ENCODE measurements at places on chromosomes 2 and 18. TPM values are rescaled to one million over a fixed set of nuclear protein-coding genes. Genes with fewer than 3 reads are reported as not detected.

GRCh38 chr2:45154606-45155155 is 145.4 kb upstream of the SIX2 start:
- no peak for DNase-seq

- no peak for DNase-seq
These were observed 18.2 kb downstream of the CYBRD1 start for GRCh38 chr2:171540437-171540836.

TEX44 gene
- not detected for total RNA-seq

DNA sequence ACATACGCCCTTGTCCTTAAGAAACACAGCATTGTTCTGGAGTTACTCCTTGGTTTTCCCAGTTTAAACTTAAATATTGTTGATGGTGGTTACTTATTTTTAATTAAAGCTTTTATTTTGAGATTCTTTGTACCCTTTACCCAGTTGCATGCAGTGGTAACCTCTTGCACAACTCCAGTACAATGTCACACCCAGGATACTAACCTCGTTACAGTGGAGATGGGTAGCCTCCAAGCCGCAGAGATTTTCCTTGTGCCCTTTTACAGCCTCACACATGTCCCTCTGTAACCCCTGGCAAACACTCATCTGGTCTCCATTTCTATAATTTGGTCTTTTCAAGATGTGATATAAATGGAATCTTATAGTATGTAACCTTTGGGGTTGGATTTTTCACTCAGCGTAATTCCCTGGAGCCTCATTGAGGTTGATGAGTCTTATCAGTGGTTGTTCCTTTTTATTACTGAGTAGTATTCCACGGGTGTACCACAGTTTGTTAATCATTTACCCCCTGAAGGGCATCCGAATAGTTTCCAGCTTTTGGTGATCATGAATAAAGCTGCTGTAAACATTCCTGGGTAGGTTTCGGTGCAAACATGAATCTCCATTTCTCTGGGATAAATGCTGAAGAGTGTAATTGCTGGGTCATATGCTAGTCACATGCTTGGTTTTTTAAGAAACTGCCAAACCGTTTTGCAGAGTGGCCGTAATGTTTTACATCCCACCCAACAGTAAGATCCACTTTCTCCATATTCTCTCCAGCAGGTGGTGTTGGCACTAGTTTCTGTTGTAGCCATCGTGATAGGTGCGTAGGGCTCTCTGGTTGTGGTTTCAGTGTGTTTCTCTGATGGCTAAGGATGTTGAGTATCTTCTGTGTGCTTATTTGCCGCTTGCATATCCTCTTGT is 68.6 kb downstream of the DGKD start:
- DNase-seq, result no peak

DNA sequence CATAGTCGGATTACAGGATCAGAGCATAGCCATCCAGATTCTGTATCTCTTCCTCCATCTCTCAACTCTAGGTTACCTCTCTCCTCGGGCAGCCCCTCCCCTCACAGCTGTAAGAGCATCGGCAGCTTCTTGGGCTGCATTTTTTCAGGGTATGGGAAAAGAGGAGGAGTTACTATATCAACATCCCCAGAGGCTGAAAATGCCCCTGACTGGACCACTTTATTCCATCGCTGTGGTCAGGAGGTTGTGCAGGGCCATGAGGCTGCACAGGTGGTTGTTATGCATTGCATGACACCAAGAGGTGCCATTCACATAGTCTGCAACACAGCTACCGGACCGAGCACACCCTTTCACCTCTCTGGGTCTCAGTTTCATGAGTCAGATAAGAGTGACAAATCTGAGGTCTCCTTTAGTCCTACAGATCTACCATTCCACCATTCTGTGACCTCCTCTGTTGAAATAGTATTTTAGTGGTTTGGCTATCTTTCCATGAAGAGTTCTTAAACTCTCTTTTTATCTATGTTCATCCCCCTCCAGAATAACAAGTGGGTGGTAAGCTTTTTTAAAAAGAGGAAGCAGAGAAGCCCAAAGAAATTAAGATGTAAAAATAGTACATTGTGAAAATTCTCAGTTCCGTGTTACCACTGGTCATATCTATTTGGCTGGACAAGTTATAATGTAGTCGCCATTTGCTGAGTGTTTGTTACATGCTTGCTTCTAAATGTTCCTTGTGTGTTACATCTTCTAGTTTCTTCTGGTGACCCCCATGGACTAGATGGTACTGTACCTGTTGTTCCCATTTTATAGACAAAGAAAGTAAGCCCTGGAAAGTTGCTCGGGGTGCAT is 56.6 kb upstream of the SLC1A4 start:
- DNase-seq, result no peak

- no peak for DNase-seq
These were observed 15.0 kb downstream of the COX7A2L start for GRCh38 chr2:42345986-42346385.

DNA sequence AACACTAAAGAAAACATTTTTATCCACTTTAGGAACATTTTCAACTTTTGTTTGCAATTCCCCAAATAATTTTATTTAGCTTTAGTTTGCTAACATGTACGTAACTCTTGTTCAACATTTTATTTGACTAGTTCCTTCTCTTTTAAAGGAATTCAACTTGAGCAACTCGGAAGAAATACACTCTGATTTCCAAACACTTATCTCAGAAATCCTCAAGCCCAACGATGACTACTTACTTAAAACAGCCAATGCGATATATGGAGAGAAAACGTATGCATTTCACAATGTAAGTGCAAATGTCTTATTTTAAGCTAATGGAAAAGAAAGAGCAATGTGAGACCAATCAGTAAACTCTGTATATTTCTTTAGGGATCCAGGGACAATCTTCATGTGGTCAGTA is 10.1 kb downstream of the SERPINB10 start:
- DNase-seq, result no peak

DNA sequence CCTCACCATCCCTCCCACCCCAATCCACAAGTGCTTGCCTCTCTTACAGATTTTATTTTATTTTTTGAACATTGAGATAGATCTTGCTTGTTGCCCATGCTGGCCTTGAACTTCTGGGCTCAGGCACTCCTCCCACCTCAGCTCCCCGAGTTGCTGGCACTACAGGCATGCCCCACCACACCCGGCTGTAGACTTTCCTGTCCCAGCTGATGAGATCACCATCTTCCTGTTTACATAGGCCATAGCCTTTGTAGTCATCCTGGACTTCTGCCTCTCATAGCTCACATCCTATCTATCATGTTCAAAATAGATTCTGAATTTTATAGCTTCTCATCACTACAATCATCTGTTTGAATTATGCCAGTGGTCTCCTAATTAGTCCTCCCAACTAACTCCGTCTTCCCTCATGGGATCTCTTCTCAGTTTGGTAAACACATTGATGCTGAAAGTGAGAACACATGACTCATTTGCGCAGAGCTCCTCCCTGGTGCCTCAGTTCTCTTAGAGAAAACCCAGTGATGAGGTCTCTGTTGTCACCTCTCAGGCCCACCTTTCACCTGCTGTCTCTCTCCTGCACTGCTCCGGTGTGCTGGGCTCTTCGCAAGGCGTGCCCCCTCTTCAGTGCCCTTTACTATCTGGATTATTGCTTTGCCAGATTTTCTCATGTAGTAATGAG is 243.0 kb downstream of the ZNF407 start:
- DNase-seq, result no peak

DNA sequence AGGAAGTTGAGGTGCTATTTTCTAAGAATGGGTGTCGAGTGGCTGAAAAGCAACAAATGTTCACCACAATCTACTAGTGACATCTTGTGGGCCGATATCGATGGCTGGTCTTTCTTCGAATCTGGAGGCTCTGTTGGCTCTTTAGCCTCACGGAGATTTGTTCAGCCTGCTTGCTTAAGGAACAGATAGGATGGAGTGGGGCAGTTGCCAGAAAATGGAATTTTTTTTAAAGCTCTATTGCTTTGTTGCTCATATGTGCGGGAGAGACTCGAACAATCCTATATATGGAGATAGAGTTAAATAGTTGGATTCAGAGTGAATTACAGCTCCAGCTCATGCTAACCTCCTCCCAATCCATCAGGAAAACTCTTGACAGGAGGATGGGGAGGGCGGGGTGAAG is 70.9 kb upstream of the LYPD6B start:
- DNase-seq, result no peak

DNA sequence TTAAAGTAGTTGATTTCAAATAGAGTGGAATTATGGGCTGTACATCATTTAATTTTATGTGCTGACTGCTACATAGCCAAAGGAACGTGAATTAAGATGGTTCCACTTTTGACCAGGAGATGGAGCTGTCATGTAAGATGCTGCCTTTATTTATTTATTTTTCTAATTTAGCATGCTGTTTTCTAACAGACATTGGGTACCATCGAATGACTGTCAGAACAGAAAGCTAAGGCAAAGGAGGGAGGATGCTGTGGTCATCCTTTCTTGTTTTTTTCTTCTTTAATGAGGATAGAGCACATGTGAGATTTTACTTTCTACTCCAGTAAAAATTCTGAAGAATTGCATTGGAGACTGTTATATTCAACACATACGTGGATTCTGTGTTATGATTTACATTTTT is at the start of gene SCN2A:
SCN2A (plus strand) TSS at position 185 of the 400 bp plus-strand sequence. CDS start 56,410 bp downstream, outside the sequence.
- DNase-seq, result no peak

SCN1A gene
- total RNA-seq, result not detected

DNA sequence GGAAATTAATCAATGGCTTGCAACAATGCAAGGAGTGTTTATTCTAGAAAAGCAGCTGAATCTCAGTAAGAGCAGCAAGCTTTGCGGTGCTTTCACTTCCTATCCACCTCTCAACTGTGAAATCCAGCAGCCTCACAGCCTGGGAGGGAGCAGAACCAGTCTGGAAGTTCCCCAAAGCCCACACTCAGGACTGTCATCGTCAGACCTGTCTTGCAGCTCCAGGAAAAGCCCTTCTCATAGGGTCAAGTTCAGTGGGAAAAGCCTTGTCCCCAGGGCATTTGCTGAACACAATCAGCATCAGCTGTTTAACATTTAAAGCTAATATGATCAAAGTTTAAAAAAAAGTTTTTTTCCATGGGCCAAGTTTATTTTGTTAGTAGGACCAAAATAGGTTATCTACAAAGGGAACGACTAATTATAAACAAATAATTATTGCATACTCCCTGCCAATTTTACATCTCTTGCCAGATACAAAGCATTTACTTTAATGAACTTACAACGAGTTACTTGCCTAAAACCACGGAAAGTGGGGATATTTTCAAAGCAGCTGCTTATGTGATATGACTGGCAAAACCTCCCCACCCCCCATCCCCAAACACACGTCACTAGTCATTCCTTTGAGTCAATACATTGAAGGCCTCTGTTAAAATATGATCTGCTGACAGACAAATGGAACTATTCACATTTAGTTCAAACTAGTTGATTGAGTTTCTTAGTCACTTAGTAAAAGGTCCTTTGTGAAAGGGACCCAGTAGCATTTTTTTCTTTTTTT is 36.8 kb downstream of the PARD6G start:
- DNase-seq, result no peak

GRCh38 chr2:72579591-72580180 is 246.1 kb downstream of the EXOC6B start:
- no peak for DNase-seq

REG1A gene
- 1.5 TPM for total RNA-seq

DNA sequence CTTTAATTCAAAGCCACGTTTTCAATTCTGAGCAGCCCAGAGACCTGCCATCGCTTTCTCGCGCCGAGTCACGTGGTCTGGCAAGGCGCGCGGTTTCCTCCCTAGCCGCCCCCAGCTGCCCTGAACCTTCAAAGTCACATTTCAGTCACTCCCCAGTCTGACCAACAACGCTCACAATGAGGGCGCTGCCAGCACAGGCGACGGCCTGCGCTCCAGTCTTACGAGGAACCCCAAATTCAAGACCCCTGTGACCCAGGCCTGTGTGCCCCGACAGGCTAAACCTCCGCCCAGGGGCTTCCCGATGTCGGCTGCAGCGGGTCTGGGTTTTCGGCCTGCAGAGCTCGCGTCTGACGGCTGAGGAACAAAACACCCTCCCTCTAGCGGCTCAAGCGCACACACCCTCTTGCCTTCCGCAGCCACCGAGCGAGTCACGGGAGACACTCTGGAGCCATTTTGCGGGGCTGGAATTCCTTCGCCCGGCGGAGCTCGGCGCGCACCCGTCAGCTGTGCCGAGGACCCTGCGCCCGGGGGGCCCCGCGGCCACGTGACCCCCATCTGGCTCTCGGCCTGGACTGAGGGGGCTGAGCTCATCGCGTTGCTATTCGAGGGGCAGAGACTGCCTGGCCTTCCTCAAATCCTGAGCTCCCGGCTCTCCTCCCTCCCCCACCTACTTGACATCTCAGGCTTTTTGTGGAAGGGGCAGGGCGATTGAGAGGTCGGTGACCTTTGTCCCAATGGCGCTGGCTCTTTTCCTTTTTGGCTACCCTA is 69.9 kb upstream of the ITGB6 start:
- DNase-seq, result peak; percentile 51

DNA sequence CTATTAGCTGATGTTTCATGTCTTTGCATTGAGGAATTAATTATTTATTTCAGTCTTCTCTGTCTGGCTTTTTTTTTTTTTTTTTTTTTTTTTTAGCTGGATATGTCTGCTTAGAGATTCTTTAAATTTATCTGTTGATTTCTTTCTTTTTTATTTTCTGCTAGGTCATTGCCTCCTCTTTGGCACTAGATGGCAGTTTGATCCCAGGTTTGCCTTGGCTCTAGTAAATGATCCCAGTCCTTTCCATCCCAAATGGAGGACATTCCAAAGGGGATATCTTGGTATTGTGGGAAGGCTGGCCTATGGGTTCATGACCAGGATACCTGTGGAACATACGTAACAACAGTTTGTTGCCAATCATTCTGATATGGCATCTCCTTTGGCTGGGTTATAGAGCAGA is 339.5 kb upstream of the GCFC2 start:
- DNase-seq, result no peak

DNA sequence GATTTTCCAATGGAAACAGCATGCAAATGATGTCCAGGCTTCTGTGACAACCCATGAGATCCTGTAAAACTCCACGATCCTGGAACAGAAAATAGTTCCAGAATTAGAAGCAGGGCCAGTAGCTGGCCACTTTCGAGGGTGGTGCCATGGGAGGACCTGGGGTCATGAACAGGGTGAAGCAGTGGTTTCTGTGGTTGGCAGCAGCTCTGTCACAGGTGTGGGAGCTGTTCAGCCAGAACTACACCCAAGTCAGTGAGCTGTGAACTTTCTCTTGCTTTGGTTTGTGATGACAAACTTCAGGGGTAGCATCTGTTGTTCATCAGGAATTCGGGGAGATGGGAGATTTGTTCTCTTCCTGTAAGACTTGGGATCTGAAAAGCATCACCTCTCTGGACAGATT is 314.4 kb upstream of the NT5C1B start:
- DNase-seq, result no peak

GRCh38 chr2:129761569-129762021 is 217.9 kb upstream of the RAB6C start:
- DNase-seq, result no peak

GRCh38 chr2:168976034-168976654 is 55.0 kb downstream of the ABCB11 start:
- DNase-seq, result no peak
